ENCODE measurements at places on chromosomes 7 and 10.

- no peak for DNase-seq
Observed at GRCh38 chr10:8072211-8072610, 17.7 kb downstream of the GATA3 start.

GRCh38 chr7:55030314-55030713, 11.5 kb downstream of the EGFR start:
- no peak for DNase-seq

DNA sequence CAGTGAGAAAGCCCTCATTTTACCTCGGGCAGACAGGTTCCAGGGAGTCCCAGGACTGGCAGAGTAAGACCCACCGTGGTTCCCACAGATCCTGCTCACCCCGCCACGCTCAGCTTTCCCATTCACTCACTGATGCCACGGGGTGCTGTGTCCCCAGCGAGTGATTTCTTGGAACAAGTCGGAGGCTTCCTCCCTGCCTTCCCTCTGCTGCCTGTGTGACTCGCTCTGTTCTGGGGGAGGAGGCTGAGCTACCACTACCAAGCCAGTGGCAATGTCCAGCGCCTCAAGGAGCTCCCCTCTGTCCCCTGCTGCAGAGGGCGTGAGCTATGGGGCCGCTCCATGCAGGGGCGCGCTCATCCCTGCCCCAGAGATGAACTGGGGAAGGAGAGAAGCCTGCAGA, 12.6 kb downstream of the IL15RA start:
- no peak for DNase-seq

GRCh38 chr10:15038416-15038815, 5.3 kb upstream of the OLAH start:
- no peak for DNase-seq

GRCh38 chr10:4249841-4250586, 465.0 kb upstream of the KLF6 start:
- DNase-seq = no peak

DNA sequence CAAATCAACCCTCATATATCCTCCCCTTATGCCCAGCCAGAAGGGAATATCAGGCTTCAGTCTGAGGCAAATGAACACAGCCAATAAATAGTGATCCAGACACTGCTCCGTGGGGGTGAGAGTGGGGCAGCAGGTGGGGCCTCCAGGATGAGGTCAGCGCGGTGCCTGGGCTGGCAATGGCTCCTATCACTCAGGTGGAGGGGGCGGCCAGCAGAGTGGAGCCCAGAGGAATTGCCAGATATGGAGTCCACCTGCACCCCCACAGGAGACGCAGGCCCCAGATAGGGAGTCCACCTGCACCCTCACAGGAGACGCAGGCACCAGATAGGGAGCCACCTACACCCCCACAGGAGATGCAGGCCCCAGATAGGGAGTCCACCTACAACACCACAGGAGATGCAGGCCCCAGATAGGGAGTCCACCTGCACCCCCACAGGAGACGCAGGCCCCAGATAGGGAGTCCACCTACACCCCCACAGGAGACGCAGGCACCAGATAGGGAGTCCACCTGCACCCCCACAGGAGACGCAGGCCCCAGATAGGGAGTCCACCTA, 78.0 kb upstream of the PPP2R2D start:
- no peak for DNase-seq

DNA sequence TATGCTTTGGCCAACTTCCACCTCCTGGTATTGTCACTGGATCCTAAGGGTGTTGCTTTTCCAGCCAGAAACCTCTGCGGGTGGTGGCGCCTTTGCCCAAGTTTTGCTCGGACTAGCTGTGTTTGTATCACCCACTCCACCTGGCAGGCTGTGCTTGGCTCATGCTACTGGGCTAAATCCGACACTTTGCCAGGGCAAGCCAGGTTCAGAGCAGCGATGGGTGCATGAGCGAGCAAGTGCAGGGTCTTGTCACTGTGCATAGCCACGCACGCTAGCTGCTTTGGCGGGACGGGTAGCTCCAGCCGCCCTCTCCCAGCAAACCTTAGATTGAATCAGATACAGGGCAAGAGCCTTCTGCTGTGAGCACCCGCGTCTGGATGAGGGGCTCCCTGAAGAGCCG, 737.5 kb downstream of the PCDH15 start:
- no peak for DNase-seq

DNA sequence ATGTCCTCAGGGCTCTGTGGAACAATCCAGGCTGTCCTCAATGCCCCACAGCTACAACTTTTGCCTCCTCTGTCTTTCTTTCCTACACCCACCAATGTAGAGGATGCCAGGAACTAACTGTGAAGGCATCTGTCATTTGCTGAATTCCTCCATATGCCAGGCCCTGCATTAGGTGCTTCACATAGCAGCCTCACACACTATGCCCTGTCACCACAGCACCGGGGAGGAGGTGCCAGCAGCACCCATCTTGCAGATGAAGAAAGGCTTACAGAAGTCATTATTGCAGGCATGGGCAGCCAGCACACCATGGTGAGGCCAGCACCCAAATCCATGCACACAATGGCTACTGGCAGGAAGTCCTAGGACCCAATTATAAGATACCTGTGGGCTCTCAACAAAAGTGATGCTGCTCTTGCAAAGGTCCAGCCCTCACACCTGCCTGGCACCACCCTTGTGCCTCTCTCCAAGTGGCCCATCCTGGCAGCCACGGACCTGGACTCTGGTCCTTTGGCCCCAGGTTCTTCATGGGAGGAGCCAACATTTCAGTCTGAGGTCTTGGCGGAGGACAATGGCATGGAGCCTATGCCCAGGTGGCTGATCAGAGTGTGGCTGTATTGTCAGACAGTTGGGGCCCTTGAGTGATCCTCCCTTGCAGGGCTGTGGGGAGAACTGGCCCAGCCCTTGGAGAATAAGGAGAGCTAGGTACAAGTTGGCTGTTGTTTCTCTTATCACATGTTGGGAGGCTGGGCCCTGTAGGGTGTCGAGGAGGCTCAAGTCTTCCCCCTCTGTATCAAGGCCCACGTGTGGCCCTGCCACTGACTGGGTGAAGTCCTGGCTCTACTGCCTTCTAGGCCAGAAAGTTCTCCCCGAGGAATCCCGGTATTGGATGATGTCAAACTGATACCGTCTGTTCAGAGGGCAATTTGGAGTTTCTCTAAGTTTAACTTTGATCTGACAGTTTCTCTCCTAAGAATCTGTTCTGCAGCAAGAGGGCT, 14.4 kb upstream of the MYL7 start:
- DNase-seq = no peak

- DNase-seq = no peak
Observed at GRCh38 chr7:24609059-24609458, 35.8 kb downstream of the PALS2 start.

DNA sequence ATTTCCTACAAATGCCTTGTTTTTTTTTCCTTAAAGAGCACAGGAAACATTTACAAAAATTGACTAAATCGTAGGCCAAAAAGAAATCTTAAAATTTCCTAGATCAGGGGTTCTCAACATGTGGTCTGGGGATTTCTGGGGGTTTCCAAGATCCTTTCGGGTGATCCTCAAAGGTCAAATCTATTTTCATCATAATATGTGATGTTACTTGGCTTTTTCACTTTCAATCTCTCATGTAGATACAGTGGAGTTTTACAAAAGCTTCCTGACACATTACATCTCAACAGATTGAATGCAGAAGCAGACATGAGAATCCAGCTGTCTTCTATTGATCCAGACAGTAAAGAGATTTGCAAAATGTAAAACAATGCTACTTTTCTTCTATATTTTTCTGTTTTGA, 497.3 kb downstream of the INHBA start:
- DNase-seq = no peak

- no peak for DNase-seq
Observed at GRCh38 chr10:104232613-104233102, 494 bp upstream of the CFAP43 start.

DNA sequence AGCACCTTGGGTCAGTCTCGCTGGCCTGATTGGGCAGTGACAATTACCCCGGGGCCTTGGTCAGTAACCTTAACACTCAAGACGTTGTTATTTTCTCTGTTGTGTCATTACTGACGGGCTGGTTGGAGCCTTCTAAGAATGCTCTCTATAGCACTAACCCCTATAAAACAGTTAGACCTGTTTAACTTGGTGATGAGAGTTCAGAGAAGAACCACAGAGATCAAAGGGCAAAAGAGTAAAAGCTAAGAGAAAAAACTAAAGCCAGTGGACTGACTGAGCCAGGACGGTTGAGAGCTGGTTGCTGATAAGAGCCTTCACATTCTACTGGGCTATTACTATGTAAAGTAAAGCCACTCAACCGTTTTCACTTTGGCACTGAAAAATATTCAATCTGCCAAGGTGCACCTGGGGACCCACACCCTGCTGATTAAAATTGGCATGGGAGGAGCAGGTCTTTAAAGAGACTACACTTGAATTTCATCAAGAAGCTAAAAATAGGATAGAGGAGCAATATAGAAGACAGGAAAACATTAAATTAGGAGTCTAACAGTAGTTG, 13.6 kb upstream of the ITGB1 start:
- DNase-seq = no peak

DNA sequence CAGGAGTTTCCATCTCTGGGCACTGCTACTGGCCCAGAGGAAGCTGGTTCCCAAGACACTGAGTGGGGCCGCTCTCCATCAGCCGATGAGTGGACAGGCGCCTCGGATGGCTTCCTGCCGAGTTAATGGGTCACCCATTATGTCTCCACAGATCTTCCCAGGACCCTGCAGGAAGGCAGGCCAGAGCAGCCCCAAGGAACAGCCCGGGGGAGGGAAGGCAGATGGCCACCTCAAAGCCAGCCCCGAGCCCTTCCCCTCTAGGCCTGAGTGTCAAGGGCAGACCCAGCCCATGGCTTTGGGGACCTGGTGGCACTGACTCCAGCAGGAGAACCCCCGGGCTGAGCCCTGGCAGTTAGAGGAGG, 3.4 kb upstream of the LFNG start:
- no peak for DNase-seq

DNA sequence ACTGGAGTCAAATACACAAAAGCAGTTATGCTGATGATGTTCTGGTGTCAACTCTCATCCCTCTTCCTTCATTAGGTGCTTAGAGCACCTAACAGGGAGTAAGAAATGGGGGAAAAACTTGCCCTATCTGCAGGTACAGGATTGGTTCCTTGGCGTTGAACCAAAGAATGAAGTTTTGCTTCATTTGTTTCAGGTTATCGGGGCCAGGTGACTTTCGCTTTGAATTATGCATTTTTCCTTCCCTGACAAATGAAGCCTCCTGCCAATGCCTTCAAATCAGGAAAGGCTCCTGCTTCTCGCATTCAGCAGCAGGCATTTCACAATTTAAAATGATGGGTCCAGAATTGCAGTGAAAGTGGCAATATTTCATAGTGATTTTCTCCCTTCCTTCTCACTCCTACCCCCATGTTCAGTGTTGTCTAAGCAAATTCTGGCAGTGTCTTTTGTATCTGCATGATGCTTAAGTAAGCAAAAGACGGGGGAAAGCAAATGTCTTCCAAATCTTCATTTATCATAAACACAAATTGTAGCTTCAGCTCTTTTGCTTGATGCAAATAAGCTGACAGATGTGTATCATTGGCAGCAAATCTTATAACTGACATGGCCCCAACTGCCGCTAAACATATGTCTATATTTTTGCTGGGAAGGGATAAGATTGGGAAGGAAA, 29.4 kb downstream of the DNAJB9 start:
- no peak for DNase-seq

DNA sequence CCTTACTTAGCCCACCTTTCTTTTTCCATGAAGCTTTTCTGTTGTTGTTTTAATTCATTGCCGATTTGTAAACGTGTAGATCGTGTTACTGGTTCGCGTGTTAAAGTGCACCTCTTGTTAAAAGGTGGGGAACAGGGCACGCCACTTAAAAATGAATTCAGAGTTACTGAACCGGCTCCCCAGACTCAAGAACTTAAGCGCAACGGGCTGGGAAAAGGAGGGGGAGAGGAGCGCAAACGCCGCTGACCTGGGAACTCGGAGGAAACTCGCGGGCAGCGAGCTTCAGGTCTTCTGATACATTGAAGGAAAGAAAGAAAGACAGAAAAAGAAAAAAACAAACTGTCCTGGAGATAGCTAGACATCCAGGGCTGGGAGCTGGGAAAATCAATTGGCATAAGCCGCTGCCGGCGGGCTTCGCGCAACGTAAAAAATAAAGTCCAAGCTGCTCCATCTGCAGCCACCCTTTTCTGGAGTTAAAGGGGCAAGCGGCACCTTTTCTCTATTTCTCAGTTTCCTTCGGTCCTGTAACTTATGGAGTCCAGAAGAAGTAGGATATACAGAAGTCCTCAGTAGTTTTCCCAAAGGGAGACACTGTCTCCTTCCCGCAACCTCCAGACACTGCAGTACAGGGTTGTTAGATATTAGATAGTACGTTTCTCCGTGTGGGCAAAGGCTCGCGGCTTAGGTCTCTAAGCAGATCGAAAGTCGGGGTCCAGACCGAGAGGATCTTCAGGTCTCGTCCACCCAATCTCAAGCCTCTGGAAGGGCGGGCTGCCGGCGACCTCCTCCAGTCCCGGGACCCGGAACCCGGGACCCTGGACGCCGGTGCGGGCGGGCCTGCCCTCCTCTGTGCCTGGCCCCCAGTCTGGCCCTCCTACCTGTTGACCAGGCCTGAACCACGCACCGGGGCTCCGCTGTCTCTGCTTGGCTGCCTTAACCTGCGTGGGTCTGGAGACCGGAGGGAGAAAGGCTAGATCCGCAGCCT, 1.8 kb upstream of the DLX6 start:
- DNase-seq = no peak

GRCh38 chr7:83586281-83586680, 62.7 kb downstream of the SEMA3E start:
- no peak for DNase-seq

DNA sequence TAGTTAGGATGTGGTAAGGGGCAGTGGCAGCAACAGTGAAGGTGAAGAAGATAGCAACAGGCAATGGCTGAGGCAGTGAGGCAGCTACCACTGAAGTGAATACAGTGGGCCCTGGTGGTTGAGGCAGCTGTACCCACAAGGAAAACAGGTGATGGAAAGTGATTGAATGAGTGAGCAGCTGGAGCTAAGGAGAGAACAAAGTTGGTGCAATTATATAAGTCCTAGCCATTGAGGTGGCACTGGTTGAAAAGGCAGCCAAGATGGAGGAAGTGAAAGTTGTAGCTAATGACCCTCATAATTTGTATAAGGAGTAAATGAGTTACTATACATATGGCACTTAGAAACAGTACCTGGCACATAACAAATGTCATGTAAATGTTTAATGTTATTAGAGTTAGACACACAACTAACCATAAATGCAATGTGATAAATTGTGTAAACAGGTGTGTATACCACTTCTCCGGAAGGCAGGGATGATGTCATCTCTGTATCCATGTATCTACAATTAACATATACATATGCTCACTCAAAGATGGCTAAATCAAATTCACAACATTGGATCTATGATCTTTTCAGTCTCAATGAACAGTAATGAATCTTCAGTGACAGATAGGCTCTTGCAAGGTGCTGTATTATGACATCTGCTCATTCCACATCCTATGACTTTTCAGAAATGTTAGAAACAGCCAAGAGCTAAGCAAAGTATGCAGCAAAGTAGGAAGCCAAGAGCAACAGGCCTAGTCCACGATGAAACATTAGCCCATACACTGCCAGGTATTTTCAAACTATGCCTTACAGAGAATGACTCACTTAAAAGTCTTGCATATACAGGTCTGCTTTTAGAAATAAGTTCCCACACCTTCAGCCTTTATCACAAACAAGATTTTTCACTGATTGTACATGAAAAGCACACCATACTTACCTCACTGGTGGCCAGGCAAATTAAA, 10.7 kb downstream of the XPNPEP1 start:
- no peak for DNase-seq
